ENCODE measurements at places on chromosomes 13 and 19. TPM values are rescaled to one million over a fixed set of nuclear protein-coding genes. Genes with fewer than 3 reads are reported as not detected.

The ATXN8OS gene
- not detected for total RNA-seq

The KLK6 gene
- 0.94 TPM for total RNA-seq

The ZNF709 gene
- 0.98 TPM for total RNA-seq

The SIGLEC5 gene
- not detected for total RNA-seq

The NCAN gene
- total RNA-seq, result 0.03 TPM

The BCAM gene
- 18.4 TPM for total RNA-seq

The KCNJ14 gene
- total RNA-seq, result 2.1 TPM

The TLE6 gene
- total RNA-seq, result 1.4 TPM

The BBC3 gene
- total RNA-seq, result 16.9 TPM

The KIR2DL1 gene
- total RNA-seq, result not detected

The EPS8L1 gene
- total RNA-seq, result 4.6 TPM

The PRR12 gene
- total RNA-seq, result 10.9 TPM

The FUT3 gene
- not detected for total RNA-seq

The S1PR5 gene
- 1.9 TPM for total RNA-seq

The CYP2A7 gene
- not detected for total RNA-seq

The SMIM24 gene
- total RNA-seq, result not detected

The CRB3 gene
- total RNA-seq, result not detected

The PRR36 gene
- not detected for total RNA-seq

The PEX11G gene
- 4.9 TPM for total RNA-seq

The ZNF415 gene
- total RNA-seq, result 1.1 TPM

The INSL3 gene
- total RNA-seq, result not detected

The ZIC2 gene
- 4.5 TPM for total RNA-seq

The ERVK3-1 gene
- 96.7 TPM for total RNA-seq

The CELF5 gene
- total RNA-seq, result not detected

The MAMSTR gene
- total RNA-seq, result not detected

Data from A375 (cell line).